Keratinocyte (primary cell): ENCODE measurements at places on chromosomes 4 and X.

DNA sequence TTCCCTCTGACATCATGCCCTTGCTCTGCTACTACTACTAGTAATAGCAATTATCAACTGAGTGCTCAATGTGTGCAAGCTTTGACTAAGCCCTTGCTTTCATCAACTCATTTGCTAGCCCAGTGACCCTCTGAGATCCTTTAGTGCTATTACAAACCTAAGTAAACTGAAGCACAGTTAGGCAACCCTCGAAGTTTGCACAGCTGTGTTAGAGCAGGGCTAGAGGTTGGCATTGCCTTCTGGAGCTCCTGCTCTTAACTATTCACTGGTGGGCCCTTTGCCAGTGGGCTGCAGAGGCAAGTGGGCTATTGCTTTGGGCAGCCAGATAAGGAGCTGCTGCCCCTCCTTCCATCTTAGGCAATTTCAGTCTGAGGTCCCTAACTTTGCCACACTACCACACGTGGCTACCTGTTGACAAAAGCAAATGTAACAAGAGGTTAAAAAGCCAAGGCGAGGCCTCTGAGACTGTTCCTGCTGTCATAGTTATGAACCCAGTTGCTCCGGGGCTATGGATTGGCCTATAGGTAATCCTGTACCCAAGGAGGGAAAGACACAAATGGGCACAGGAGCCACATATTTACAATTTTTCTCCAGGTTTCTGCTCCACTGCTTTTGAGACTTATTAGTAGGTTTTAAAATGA is 41.5 kb upstream of the ANKRD50 start:
- no peak for DNase-seq

DNA sequence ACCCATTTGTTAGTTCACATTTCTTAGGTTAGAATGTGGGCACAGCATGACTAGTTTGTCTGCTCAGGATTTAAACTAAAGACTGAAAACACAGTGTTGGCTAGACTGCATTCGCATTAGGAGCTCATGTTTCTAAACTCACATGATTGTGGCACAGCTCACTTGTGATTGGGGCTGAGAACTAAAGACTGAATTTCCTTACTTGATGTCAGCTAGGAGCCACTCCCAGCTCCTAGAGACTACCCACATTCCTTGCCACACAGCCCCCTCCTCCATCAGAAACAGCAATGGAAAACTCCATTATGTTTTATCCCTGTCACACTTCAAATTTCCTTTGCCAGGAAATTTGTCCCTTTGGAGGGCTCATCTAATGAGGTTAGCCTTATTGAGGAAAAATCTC is 170.2 kb upstream of the NUDT6 start:
- no peak for DNase-seq

DNA sequence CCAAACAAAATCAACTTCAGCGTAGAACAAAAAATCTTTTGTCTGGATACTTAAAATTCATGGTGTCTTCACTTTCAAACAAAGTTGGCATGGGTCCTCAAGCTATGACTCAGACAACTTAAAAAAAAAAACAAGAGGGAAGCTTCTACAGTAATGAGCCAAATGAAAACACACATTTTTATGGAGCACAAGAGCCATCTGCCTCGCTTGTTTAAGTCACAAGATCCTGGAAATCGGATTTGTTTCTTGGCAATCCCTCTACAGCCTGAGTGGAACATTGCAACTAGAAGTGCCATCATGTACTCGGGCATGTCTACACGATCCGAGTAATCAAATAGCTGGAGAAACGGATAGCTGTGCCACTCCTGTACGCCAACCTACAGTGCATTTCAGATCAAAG is 22.6 kb downstream of the LAMP2 start:
- DNase-seq, result no peak

DNA sequence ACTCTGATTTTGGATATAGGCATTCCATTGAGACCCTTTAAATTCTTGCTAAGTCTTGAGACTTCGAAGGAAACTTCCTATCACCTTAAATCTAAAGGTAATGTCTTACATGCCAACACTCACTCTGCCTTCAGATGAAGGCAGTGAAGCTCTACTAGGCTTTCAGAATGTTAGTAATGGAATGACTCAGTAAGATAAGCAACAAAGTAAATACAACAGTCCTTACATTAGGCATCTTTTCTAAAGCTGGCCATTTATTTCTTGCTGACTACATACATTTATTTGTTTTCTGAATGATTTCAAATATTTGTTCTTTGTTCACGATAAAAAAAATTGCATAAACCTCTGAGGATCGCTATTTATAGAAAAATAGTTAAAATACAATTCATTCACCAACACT is 43.5 kb downstream of the ASIC5 start:
- DNase-seq, result no peak

- DNase-seq, result peak; percentile 53
Measured at GRCh38 chr4:38069271-38069760, 109.1 kb downstream of the PTTG2 start.

DNA sequence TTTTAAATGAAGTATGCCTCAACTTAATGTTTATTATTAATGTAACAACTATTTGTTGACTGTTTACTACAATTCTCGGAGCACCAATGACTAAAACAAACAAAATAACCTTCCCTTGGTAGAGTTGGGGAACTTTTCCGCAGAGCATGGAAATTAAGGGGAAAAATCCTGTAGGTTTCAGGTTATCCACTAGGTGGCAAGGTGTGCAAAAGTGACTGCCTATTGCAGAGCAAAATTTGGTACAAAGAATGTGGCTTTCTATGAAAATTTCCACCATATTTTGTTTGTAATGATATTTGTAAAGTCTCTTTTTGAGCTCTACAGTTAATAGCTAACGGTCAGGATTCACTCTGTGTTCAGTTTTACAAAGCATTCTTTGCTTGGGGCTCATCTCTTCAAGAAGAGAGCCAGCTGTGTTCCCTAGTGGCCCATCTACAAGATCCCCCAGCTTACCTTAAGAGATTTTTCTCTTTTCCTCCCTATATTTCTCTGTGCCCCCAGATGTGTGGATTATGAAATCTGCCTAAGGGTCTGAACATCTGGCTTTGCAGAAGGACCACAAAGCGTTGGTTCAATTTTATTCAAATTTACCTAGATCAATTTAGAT is 61.1 kb downstream of the FBXO8 start:
- DNase-seq, result no peak

- no peak for DNase-seq
Measured at GRCh38 chr4:72302981-72303704, 265.9 kb downstream of the ADAMTS3 start.

GRCh38 chr4:53147711-53148110 is 218.2 kb downstream of the SCFD2 start:
- DNase-seq, result no peak

DNA sequence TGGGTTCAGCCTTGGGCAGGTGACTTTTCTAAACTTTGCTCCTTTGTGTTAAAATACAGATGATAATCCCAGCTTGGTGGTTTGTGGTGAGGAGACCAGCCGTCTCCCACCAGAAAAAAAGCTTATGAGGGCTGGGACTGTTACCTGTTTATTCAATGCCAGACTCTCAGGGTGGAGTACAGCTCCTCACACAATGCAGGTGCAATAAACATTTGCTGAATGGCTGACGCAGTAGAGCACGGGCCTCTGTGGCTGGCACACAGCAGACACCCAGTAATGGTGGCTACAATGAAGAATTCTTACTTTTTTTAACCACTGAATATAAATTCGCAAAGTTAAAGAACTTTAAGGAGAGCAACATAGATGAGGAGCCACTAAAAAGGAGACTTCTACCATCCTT is 30.2 kb downstream of the BEND4 start:
- no peak for DNase-seq

GRCh38 chrX:32741910-32742309 is 469.4 kb downstream of the DMD start:
- no peak for DNase-seq

DNA sequence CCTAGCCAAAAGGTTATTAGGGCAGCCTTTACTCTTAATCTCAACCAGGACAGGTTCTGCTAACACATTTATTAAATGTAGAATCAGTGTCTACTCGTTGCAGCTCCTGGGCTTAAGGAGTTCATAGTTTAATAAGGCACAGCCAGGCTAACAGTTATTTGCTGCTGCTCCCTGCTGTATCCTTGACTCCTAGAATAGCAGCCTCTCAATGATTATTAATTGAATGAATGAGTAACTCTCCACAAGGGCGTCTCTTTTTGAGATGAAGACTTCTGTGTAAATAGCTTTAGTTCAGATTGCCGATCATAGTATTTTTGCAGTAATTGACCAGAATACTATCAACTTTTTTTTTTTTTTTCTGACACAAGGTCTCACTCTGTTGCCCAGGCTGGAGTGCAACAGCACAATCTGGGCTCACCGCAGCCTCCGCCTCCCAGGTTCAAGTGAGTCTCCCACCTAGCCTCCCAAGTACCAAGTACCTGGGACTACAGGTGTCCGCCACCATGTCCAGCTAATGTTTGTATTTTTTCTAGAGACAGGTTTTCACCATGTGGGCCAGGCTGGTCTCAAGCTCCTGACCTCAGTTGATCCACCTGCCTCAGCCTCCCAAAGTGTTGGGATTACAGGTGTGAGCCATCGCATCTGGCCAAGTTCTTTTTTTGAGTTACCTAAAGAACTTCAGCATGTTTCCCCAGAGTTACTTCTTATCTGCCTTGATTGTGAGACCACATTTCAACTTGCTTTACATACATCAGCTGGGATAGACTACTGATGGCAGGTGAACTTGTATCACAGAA is 2.9 kb downstream of the UGDH start:
- DNase-seq, result no peak

GRCh38 chr4:58042176-58042575 is 932.0 kb upstream of the IGFBP7 start:
- no peak for DNase-seq

GRCh38 chr4:107666134-107666533 is 53.9 kb downstream of the PAPSS1 start:
- no peak for DNase-seq

DNA sequence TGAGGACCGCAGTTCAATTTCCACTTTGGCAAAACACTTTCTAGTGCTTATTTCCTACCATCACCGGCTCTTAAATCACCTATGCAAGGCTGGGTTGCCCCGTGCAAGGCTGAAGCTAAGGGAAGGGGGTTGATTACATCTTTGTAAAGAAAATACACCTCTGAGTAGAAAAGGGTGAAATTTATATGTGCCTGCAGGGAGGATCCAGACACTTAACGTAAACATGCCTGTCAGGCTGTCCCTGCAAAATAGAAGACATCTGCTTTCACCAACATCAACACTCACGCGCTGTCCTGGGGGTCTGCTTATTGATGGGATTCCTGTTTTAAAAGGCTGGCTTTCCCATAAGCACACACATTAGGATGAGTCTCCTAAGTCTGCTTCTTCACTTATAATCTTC is 92.0 kb downstream of the PRKX start:
- no peak for DNase-seq

GRCh38 chr4:123363729-123364128 is 32.9 kb upstream of the SPRY1 start:
- no peak for DNase-seq

DNA sequence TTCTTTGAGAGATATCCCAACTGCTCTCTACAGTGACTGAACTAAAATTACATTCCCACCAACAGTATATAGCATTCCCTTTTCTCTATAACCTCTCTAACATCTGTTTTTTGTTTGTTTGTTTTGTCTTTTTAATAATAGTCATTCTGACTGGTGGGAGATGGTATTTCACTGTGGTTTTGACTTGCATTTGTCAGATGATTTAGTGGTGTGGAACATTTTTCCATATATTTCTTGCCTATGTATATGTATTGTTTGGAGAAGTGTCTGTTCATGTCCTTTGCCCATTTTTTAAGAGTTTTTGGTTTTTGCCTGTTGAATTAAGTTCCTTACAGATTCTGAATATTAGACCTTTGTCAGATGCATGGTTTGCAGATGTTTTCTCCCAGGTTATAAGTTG is 9.0 kb downstream of the USO1 start:
- no peak for DNase-seq

GRCh38 chrX:154378059-154378798 is 866 bp upstream of the EMD start:
- DNase-seq, result no peak

- DNase-seq, result no peak
Measured at GRCh38 chr4:173446416-173446815, 47.5 kb upstream of the SCRG1 start.

GRCh38 chr4:100949350-100949935 is 397.9 kb downstream of the PPP3CA start:
- DNase-seq, result no peak

DNA sequence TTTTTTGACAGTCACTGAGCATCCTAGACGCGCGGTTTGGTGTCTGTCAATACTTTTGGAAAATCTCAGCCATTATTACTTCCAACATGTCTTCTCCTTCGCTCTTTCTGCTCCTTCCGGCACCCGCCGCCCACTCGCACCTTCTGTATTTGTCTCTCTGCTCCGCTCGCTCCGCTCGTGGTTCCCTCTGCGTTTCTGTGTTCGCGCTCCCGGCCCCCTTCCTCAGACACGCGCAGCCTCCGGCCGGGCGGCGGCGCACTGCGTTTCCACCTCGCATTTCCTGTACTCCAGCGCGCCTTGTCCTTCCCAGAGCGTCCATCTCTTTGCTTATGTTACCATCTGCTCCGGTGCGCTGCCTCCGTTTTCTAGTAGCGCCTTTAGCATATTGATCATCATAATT is 21.1 kb downstream of the PDE6B start:
- no peak for DNase-seq

DNA sequence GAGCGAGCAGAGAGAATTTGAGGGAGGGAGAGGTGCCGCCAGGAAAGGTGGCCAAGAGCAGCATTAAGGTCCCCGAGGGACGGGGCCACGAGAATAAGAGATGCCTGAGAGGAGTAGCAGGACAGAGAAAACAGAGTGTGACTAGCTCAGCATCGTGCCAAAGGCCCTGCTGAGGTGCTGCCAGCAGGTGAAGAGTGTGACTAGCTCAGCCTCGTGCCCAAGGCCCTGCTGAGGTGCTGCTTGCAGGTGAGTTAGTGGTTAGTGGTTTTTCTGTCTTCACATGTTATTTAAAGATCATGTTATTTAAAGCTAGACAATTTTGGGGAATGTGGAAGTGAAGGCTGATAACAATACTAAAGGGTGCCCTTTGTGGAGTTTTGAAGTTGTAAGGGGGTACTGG is 464.5 kb upstream of the FAT1 start:
- no peak for DNase-seq

- DNase-seq, result no peak
Measured at GRCh38 chrX:81489987-81490386, 288.1 kb downstream of the SH3BGRL start.

DNA sequence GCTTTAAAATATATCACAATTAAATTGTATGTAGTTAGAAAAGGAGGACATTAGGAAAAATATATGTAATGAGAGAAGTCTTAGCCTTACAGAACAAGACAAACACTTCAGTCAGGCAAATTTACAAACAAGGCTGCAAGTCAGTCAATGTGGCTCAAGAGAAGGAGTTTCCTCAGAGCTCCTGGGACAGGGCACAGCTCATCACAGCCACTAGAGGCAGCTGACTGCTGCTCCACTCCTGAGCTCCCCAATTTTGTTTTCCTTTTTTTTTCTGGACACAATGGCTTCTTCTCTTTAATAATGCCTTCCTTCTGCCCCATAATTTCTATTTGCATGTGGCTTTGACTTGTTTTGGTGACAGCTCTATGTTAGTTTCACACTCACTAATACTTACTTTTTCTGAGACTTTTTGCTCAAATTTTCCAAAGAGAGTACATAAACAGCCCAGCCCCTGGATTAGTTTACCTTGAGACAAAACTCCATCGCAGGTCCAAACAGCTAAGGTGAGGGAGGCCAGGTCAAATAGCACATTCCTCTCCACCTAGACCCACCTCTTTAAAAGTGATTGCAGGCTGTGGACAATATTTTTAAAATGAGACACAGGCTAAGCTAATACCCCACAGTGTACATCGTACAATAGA is 850.4 kb upstream of the FRG1 start:
- DNase-seq, result no peak
